ENCODE measurements at places on chromosomes 5 and 9.

DNA sequence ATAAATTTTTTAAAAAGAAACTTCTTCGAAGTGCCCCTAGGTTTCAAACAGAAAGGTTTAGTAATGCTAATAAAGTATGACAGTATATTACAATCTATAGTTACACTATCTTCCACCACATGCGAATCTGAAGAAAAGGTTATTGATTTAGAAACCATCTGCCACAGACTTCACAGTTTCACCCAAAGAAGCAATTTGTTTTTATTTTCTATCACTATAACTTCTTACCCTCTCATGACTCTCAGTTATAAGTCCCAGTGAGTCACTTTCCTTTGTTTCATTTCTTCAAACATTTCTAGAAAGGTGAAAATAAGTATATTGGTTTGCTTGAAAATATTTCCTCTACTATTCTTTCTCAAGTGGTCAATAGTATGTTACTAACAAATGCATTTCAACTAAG, 93.6 kb downstream of the MCTP1 start:
- DNase-seq = no peak

- no peak for DNase-seq
Observed at GRCh38 chr5:93717162-93717561, 24.2 kb downstream of the POU5F2 start.

GRCh38 chr5:115189866-115190265, 20.2 kb upstream of the TRIM36 start:
- DNase-seq = no peak

DNA sequence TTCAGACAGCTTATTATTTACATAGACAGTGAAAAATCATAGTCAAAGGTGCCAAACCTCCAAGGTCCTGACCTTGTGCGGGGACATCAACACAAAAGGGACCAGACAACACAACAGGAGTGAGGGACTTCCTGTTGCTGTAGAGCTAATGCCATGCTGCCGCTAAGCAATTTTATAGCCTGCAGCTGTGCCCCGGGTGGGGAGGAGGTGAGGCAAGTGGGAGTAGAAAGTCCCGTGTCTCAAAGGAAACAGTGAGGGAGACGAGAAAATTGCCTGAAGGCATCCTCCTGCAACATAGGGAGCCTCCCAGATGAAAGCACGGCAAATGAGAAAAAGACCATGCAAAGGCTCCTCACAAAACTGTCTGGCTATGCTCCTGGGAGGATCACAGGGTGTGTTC, 58.8 kb downstream of the CAAP1 start:
- peak; percentile 8 for DNase-seq

DNA sequence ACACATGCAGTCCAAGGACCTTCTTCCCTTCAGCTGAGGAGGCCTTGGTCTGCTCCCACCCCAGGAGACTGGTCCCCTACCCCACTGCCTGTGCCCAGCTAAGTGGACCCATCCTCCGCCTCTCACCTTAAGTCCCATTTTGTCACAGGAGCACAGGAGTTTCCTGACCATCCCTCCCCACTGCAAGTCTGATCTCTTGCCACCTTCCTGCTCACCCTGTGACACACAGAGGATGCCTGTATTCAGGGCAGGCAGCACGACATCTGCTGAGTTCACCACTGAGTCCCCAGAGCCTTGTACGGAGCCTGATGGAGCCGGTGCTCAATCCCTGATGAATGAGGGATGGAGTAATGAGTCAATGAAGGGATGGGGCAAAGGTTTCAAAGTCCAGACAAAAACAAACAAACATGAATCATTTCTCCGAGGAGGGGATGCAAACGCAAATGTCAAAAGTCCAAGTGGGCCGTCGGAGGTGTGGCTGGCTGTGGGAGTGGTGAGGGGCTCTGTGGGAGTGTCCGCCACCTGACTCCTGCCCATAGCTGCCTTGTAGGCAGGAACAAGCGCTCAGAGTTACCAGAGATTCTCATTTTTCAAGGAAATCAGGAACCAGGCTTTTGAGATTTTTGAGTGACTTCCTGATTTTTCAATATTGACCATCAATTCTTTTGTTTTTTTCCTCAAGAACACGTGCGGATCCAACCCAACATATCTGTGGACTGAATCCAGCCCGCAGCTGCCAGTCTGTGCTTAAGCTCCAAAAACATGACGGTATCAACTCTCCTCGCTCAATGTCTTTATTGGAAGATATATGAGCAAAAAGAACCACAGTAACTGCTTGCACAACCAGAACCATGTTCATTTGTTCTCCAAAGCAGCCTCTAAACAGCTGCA, 4.4 kb downstream of the RAPGEF1 start:
- DNase-seq = no peak

GRCh38 chr5:56459394-56460194, 226.5 kb upstream of the ANKRD55 start:
- no peak for DNase-seq
